ENCODE measurements at places on chromosomes 5 and 9. TPM values are rescaled to one million over a fixed set of nuclear protein-coding genes. Genes with fewer than 3 reads are reported as not detected.
A peak's percentile ranks its signal among the peaks of the same experiment; 100 is the strongest.

Gene CIZ1
- 9.1 TPM for polyA plus RNA-seq

Gene NUTM2F
- polyA plus RNA-seq: not detected

Gene KIAA1958
- 1.2 TPM for polyA plus RNA-seq

DNA sequence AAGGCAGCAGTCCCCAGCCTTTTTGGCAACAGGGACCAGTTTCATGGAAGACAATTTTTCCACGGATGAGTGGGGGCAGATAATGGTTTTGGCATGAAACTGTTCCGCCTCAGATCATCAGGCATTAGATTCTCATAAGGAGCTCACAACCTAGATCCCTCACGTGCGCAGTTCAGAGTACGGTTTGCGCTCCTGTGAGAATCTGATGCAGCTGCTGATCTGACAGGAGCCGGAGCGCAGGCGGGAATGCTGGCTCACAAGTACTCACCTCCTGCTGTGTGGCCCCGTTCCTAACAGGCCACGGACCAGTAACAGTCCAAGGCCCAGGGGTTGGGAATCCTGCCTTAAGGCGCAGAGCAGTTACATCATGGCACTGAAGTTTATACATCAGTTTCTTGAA, 3.3 kb upstream of the BRD3 start:
- H3K27me3 ChIP-seq: peaks cover 23% of the 10 kb centered on the region
- no peak overlapping the region for H3K27ac ChIP-seq
- no peak overlapping the region for H3K4me3 ChIP-seq
- DNase-seq: no peak
- H3K4me1 ChIP-seq: peaks cover 14% of the 10 kb centered on the region
- H3K36me3 ChIP-seq: no peaks in the 10 kb centered on the region

DNA sequence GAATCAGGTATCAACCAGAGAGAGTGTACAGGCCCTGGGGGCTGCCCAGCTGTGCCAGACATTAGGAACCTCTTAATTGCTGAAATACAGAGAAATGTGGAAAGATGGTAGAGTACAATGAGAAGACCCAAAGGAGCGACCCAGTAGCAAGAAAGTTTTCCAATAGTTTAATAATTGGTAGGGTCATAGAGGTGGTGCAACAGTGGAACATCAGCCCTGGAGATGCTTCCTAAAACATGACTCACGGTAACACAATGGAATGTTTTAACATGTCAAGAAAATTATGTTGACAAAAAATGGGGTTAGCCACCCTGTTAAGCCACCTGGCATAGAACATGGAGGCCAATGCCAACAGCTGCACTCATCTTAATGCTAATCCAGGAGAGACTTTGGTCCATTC, 284.1 kb downstream of the ELAVL2 start:
- H3K4me1 ChIP-seq: no peaks in the 10 kb centered on the region
- H3K36me3 ChIP-seq: peaks cover 3% of the 10 kb centered on the region
- no peak for DNase-seq
- H3K27ac ChIP-seq: no peak overlapping the region
- no peaks in the 10 kb centered on the region for H3K27me3 ChIP-seq

- no peak for DNase-seq
- no peak overlapping the region for H3K27ac ChIP-seq
Observed at GRCh38 chr9:88759364-88759763, 224.4 kb downstream of the NXNL2 start.

GRCh38 chr9:120368799-120369198, 211.2 kb downstream of the CDK5RAP2 start:
- H3K27me3 ChIP-seq: no peaks in the 10 kb centered on the region
- H3K27ac ChIP-seq: no peak overlapping the region
- DNase-seq: no peak
- no peak overlapping the region for H3K4me3 ChIP-seq
- H3K36me3 ChIP-seq: peaks cover 8% of the 10 kb centered on the region

DNA sequence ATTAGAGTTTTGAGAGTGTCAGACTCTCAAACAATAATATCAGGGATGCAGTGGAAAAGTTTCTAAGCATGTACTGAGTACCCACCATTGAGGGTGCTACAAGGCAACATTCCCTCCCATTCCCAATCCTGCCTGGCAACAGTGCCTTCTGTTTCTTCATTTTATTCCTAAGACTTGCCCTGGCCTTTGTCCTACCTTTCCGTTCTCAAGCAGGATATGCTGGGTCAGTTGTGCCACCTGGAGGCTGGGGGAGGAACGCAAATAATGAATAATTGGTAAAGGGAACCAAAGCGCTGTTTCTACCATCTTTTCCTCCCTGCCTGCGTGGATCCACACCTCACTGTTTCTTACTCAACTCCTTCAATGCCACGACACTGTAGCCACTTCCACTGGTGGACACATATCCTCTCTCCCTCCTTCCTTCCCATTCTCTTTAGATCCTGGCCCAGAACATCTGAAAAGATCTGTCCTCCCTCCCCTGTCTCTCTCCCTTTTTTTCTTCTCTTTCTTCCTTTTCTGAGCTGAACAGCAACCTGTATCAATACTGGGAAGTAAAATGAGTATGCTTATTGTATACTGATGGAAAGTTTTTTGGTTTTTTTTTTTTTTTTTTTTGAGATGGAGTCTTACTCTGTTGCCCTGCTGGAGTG, 149.5 kb downstream of the C9orf152 start:
- no peaks in the 10 kb centered on the region for H3K36me3 ChIP-seq
- peak; percentile 9 for DNase-seq
- H3K4me3 ChIP-seq: no peak overlapping the region
- peaks cover 5% of the 10 kb centered on the region for H3K27me3 ChIP-seq
- H3K27ac ChIP-seq: no peak overlapping the region

Gene TAF11L10
- polyA plus RNA-seq: not detected

GRCh38 chr5:3590161-3590966, 5.3 kb upstream of the IRX1 start:
- H3K27me3 ChIP-seq: peaks cover 13% of the 10 kb centered on the region
- no peak overlapping the region for H3K4me3 ChIP-seq
- H3K36me3 ChIP-seq: no peaks in the 10 kb centered on the region
- H3K27ac ChIP-seq: no peak overlapping the region

Gene ANGPTL2
- not detected for polyA plus RNA-seq

Gene SLC1A1
- polyA plus RNA-seq: not detected

Gene AMBP
- not detected for polyA plus RNA-seq

DNA sequence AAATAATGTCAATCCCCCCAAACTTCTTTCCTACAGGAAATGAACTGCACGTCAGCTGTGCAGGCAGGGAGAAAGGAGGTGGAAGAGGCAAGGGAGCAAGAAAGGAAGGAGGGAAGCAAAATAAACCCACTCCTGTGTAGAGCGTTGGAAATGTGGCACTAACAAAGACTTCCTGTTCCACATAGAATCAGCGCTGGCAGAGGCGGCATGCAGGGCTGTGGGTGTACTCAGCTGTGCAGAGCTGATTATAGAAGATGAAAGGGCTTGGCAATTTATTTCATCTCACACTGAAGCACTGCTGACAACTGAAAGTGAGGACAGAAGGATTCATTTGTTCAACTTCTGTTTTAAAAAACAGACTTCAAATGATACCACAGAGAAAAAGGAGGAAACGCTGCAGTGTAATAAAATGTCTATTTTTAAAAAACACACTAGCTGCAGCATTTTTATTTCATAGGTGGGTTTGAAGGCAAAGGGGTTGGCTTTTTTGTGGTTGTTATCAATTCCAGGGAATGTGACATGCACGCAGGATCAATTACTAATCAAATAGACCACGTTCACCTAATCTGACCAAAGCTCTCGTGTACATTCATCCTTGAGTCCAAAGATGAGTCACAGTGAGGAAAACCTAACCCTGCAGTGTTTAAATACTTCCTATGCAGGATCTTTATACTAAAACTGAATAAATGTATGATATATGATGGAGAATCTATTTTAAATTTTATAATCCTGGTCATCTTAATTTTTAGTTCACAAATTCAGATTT, 583.5 kb downstream of the ZNF608 start:
- no peak overlapping the region for H3K27ac ChIP-seq
- no peak for DNase-seq
- peaks cover under 1% of the 10 kb centered on the region for H3K27me3 ChIP-seq
- no peak overlapping the region for H3K4me3 ChIP-seq

DNA sequence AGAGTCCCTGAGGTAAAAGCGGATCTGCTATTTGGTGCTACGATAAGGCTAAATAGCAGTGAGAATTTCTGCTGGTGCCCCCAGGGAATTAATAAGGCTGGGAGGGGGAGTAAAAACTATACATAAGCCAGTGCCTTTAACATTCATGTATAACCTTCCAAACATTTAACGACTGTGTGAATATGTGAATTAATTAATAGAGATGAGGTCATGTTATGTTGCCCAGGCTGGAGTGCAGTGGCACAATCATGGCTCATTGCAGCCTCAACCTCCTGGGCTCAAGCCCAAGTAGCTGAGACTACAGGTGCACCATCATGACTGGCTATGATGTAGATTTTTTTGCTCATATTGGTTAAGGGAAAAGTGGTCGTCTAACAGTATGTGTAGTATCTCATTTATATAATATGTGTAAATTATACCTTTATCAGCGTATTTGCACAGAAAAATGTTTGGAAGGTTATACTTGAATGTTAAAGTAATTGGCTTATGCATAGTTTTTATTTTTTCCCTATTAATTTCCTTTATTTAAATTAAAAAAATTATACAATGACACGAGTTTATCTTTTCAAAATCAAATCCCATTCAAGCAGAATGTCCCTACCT, 64.6 kb downstream of the EHMT1 start:
- no peaks in the 10 kb centered on the region for H3K27me3 ChIP-seq
- DNase-seq: no peak
- H3K36me3 ChIP-seq: peaks cover 5% of the 10 kb centered on the region
- H3K27ac ChIP-seq: no peak overlapping the region
- H3K4me3 ChIP-seq: no peak overlapping the region
- peaks cover 88% of the 10 kb centered on the region for H3K4me1 ChIP-seq

Gene ECSCR
- not detected for polyA plus RNA-seq

Gene GDA
- not detected for polyA plus RNA-seq

DNA sequence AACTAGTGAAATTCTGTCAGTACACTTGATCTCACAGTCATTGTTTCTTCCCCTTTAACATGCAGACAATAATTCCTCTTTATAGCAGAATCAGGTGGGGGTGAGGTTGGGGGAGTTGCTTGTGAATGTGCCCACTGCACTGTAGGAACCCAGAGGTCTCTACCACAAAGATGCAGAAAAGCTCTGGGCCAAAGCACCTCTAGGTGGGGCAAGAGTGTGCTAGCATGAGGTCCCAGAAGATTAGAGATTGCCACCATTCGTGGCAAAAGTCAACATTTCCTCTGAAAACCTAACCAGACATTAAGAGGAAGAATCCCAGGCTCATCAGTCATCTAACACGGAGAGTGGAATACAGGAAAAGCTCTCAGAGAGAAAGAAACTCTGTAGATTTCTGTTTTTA, 74.5 kb downstream of the PTCD2 start:
- no peaks in the 10 kb centered on the region for H3K4me1 ChIP-seq
- H3K27me3 ChIP-seq: peaks cover 3% of the 10 kb centered on the region

Measured in immature natural killer cell (primary cell).